ENCODE measurements at places on chromosomes 3 and 15. TPM values are rescaled to one million over a fixed set of nuclear protein-coding genes. Genes with fewer than 3 reads are reported as not detected.

Gene PDZRN3
- 59.6 TPM for total RNA-seq

Gene ZNF660
- 1.5 TPM for total RNA-seq

Gene TBL1XR1
- total RNA-seq = 210 TPM

Gene TMC3
- not detected for total RNA-seq

Gene SAMD7
- not detected for total RNA-seq

Gene PP2D1
- total RNA-seq = not detected

Gene ZFAND6
- total RNA-seq = 117 TPM

Gene ANKUB1
- not detected for total RNA-seq

Gene GHRL
- not detected for total RNA-seq

Gene RETNLB
- not detected for total RNA-seq

Gene GUCA1C
- total RNA-seq = not detected

Gene GXYLT2
- 2.6 TPM for total RNA-seq

Gene CSK
- total RNA-seq = 25.4 TPM

Gene DUOXA2
- not detected for total RNA-seq

Gene SLC12A1
- total RNA-seq = not detected

Gene NUP210
- total RNA-seq = 0.99 TPM

Gene PIF1
- total RNA-seq = 7.5 TPM

Gene ITIH1
- total RNA-seq = 0.56 TPM

Gene GPR87
- total RNA-seq = not detected

Gene VIPR1
- total RNA-seq = 1.4 TPM

Gene CCDC32
- total RNA-seq = 17.3 TPM

Gene MNS1
- 4.0 TPM for total RNA-seq

Gene PIERCE2
- 2.4 TPM for total RNA-seq

Gene TRIM71
- total RNA-seq = not detected

Gene C3orf20
- total RNA-seq = 0.13 TPM

Gene GCNT3
- total RNA-seq = not detected

Gene TLNRD1
- 4.6 TPM for total RNA-seq

Gene TRAIP
- 5.2 TPM for total RNA-seq

Gene STRIT1
- not detected for total RNA-seq

Gene TTC21A
- total RNA-seq = 3.0 TPM

Gene PYGO1
- 4.4 TPM for total RNA-seq

Gene CPN2
- total RNA-seq = not detected

Gene REC114
- not detected for total RNA-seq

Gene SERPINI1
- 11.8 TPM for total RNA-seq

Gene ARHGAP31
- 9.1 TPM for total RNA-seq

Gene SMCO1
- not detected for total RNA-seq

Gene LRRN1
- total RNA-seq = not detected

Gene RLBP1
- total RNA-seq = not detected

Gene FXR1
- total RNA-seq = 199 TPM

Gene KNG1
- total RNA-seq = not detected

Gene ZMYND10
- total RNA-seq = 2.8 TPM

Gene EFCC1
- total RNA-seq = under 0.01 TPM

Gene SKOR1
- total RNA-seq = 0.19 TPM

All from aortic smooth muscle cell (primary cell).